CD4-positive, alpha-beta memory T cell (primary cell): ENCODE measurements at places on chromosomes 13 and 19.
A peak's percentile ranks its signal among the peaks of the same experiment; 100 is the strongest.

GRCh38 chr13:27954406-27954851 is 14.7 kb downstream of the CDX2 start:
- DNase-seq = no peak

GRCh38 chr19:56319991-56320390 is 5.4 kb upstream of the ZSCAN5A start:
- no peak for DNase-seq

DNA sequence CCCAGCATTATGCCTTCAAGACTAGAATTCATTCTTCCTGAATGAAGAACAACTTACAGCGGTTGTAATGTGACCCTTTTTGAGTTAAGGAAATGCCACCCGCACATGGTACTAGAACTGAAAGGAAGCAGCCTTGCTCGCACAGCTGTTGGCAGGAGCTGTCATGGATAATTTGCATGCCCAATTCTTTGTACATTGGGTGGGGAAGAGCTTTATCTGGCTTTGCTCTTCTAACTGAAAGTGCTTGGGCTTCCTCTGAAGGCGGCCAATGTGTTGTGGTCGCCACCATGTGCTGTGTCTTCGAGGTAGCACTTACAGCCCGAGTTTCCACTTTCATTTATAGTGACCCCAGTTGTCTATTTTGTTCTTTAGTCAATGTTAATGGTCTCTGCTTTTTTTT is 3.4 kb downstream of the CCNE1 start:
- no peak for DNase-seq

- DNase-seq = no peak
These were observed 24.1 kb downstream of the SULT2B1 start for GRCh38 chr19:48575931-48576622.

GRCh38 chr13:64397701-64398100 is 2832.4 kb downstream of the PCDH9 start:
- no peak for DNase-seq

GRCh38 chr19:16473875-16474392 is 2.2 kb upstream of the EPS15L1 start:
- no peak for DNase-seq

DNA sequence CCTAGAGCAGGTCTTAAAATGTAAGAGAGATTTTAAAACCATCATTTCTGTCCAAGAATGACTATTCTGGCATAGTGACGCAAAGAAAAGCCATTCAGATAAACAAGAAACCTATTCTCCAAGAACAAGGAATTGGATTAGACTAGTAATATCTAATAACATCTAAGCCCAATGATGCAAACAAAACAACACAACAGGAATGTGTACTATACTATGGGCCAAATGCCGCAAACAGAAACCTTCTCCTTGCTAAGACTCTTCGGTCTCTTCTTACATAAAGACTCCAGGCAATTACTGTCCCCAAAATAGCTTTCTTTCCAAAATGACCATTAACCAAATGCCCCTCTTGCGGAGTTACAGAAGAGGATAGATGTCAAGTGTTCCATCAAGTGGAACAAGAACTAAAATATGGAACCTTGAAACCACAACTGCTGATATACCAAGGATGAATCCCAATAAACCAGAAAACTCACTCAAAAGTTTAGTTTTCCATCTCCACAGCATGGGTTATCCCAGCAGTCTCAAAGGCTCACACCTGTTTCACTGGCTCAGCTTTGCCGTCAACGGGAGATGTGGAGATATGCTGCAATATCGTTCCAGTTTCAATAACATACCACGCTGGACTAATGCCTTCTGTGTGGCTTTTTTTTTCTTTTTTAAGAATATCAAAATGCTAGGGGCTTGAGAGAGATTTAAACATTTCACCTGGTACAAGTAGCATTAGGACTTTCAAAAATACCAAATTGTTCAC is 76.2 kb downstream of the FOXO1 start:
- DNase-seq = no peak

DNA sequence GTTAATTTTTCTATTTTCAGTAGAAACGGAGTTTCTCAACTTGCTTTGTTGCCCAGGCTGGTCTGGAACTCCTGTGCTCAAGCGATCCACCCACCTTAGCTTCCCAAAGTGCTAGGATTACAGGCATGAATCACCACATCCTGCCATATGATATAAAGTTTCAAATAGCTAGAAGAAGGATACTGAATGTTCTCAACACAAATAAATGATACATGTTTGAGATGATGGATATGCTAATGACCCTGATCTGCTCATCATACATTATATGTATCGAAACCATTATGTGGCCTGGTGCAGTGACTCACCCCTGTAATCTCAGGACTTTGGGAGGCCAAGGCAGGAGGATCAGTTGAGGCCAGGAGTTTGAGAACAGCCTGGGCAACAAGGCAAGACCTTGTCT is 11.5 kb downstream of the CIB3 start:
- no peak for DNase-seq

DNA sequence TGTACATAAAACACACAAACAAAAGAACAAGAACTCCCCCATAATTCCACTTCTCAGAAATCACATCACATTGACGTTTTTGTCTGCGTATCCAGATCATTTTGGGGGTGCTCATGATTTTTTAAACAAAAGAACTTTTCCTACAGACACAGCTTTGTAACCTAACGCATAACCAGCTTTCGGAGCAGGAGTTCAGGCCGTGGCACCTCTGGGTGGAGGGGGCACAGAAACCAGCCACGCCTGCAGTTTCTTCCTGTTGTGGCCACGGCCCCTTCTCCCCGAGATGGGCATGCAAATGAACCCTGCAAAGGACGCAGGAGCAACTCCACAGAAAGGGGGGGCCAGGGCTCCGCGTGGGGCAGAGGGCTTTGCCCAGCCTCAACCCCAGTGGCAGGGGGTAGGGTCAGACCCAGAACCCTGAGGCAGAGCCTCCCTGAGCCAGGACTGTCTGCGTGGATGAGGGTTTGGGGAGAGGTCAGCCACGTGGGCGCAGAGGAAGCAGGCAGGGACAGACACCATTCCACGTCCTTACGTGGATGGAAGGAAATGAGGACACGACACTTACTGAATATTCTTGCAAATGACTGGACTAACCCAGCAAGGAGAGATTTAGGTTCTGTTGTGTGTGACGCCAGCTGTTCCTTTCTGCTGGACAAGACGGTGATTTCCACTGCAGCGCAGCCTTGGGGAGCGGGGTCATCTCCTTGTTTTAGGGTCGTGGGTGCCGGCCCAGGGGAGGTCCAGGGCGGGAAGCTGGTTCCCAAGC is 64.4 kb downstream of the RASA3 start:
- peak; percentile 38 for DNase-seq
